ENCODE measurements at places on chromosomes 16 and 17.

GRCh38 chr16:15830832-15831451 is 25.9 kb downstream of the MYH11 start:
- DNase-seq = no peak

DNA sequence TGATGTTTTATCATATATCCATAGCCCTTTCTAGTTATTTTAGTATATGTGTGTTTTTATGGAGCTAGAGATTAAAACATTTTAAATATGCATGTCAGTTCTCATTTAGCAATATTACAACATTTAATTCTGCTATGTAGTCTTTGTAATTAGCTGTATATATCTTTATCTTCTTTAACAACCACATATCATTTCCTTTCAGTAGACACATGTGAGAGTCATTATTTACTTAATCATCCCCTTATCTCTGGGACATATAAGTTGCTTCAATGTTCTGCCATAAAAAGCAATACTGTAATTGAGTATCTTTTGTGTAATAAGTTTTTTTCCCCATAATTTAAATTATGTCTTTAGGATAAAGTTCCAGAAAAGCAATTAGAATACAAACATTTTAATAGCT is 52.0 kb upstream of the CLEC3A start:
- no peak for DNase-seq

DNA sequence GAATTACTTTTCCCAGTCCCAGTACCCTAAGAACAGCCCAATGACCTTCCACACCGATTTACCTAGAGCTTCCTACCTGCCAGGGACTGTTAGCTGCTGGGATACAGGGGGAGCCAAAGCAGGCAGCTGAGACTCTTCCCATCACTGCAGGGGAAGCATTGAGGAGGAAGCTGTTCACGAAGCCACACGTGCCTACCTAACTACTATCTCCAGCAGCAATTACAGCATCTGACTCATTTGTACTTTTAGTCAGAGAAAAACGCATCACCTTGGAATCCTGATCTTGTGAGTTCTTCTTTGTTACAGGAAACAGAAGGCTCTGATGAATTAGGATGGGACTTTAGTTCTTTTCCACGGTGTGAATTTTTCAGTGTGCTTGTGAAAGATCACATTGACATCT is 113.7 kb upstream of the DHX40 start:
- DNase-seq = no peak

- DNase-seq = no peak
Observed at GRCh38 chr17:79789943-79790804, 6.7 kb downstream of the CBX8 start.

GRCh38 chr16:51989637-51990230 is 557.2 kb downstream of the TOX3 start:
- no peak for DNase-seq

- no peak for DNase-seq
Observed at GRCh38 chr17:601926-602303, 112.7 kb downstream of the VPS53 start.

DNA sequence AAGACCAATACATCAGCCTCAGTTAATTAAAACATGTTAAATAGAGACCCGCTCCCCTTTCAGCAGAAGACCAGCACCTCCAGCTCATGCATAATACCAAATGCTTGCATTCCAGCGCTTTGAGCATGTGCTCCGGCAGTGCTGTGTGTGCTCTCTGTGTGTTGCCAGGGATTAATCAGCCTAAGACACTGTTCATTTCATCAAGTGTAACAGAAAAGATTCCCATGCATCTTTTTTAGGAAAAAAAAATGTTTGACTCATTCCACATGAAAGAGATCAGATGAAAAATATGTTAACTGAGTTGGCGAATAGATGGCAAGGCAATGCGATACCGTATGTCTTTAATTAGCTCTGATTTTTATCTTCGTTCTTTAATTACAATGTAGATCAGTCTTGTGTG is 187.6 kb downstream of the RPTOR start:
- DNase-seq = no peak

- peak; percentile 58 for DNase-seq
Observed at GRCh38 chr17:63998050-63998720, at the start of gene PRR29. PRR29 (plus strand) TSS chr17:63998351; CDS start chr17:63998365, 14 bp downstream.

DNA sequence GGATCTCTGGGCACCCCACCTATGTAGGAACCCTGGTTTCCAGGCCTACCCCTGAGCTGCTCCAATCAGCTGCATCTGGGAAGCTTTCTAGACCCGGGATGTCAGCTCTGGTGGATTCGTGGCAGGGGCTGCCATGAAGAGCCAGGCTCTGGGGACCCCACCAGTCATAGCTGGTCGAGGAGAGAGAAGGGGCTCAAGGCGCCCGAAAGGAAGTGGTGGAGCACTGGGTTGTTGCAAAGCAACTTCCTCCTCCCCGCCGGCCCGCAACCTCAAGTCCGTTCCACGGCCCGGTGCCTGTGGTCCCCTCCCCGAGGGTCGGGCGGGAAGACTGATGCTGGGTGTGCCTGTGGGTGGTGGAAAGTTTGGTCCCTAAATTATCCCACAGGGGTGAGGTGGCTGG is 10.2 kb downstream of the TBKBP1 start:
- DNase-seq = no peak

Measured in activated CD8-positive, alpha-beta memory T cell treated with anti-CD3 and anti-CD28 coated beads for 1 hour (primary cell).